ENCODE measurements at places on chromosomes 2 and 18. TPM values are rescaled to one million over a fixed set of nuclear protein-coding genes. Genes with fewer than 3 reads are reported as not detected.
A peak's percentile ranks its signal among the peaks of the same experiment; 100 is the strongest.

GRCh38 chr2:187547353-187547979 lies 6.8 kb downstream of the TFPI start:
- no peaks in the 10 kb centered on the region for H3K27me3 ChIP-seq
- peak overlapping the region; percentile 76 for H3K27ac ChIP-seq
- peak; percentile 97 for DNase-seq
- H3K4me3 ChIP-seq, result no peak overlapping the region
- peaks cover 28% of the 10 kb centered on the region for H3K4me1 ChIP-seq

GRCh38 chr18:32317651-32318050 lies 127.8 kb downstream of the MEP1B start:
- no peaks in the 10 kb centered on the region for H3K36me3 ChIP-seq
- H3K27ac ChIP-seq, result no peak overlapping the region
- peak; percentile 51 for DNase-seq
- no peaks in the 10 kb centered on the region for H3K4me1 ChIP-seq
- no peaks in the 10 kb centered on the region for H3K27me3 ChIP-seq

GRCh38 chr2:155418753-155419152 lies 720.3 kb downstream of the KCNJ3 start:
- DNase-seq, result no peak
- H3K36me3 ChIP-seq, result no peaks in the 10 kb centered on the region
- H3K27ac ChIP-seq, result no peak overlapping the region
- no peak overlapping the region for H3K4me3 ChIP-seq

DNA sequence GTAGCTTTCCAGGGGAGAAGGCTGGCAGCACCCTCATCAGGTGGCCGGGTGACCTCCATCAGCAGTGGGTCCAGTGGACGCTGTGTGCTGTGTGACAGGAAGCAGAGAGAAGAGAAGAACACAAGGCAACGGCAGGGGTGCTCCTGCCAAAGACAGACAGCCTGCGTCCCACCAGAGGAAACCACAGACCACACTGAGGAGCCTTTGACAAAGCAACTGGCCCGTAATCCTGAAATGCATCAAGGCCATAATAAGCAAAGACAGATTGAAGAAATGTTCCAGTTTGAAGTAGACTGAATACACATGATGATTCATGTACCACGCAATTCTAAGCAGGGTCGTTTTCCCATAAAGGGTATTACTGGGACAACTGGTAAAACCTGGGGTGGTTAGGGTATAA lies 172.4 kb downstream of the FBXO15 start:
- peak; percentile 10 for DNase-seq
- H3K4me1 ChIP-seq, result no peaks in the 10 kb centered on the region
- no peak overlapping the region for H3K27ac ChIP-seq
- no peaks in the 10 kb centered on the region for H3K36me3 ChIP-seq

GRCh38 chr18:79245517-79246001 lies 150.2 kb upstream of the NFATC1 start:
- H3K27ac ChIP-seq, result no peak overlapping the region
- no peaks in the 10 kb centered on the region for H3K36me3 ChIP-seq
- no peak overlapping the region for H3K4me3 ChIP-seq

Gene ERBB4
- 0.17 TPM for total RNA-seq
